ENCODE measurements at places on chromosomes 2 and 18.

- no peak for DNase-seq
These were observed 69.0 kb downstream of the STPG4 start for GRCh38 chr2:47086054-47086471.

DNA sequence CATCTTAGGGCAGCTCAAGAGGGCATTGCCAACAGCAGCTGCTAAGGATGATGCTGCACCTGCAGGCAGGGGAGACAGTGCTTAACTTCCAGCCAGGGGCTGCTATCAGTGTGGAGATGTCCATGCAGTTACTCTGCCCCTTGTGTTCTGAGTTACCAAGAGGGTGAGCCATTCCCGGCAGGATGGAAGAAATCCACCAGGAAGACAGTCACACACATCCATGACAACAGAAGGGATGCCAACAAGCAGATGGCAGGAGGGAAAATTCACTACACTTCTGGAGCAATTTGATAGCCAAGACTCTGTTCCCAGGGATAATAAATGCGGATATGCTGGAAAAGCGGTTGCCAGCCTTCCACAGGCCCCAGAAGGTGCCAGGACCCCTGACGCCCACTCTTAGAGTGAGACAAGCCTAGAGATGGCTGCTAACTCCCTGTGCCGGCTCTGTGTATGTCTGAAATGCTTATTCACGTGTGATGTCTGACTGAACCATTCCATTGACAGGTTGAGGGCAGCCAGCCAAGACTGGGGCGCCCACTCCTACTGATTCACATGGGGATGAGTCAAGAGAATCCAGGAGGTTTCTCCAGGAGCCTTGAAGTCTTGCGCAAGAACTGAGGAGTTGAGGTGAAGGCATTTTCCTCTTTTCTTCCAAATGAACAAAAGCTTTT is 24.5 kb downstream of the LOXHD1 start:
- peak; percentile 89 for DNase-seq

GRCh38 chr18:56358608-56359280 is 279.6 kb downstream of the TXNL1 start:
- DNase-seq = no peak

DNA sequence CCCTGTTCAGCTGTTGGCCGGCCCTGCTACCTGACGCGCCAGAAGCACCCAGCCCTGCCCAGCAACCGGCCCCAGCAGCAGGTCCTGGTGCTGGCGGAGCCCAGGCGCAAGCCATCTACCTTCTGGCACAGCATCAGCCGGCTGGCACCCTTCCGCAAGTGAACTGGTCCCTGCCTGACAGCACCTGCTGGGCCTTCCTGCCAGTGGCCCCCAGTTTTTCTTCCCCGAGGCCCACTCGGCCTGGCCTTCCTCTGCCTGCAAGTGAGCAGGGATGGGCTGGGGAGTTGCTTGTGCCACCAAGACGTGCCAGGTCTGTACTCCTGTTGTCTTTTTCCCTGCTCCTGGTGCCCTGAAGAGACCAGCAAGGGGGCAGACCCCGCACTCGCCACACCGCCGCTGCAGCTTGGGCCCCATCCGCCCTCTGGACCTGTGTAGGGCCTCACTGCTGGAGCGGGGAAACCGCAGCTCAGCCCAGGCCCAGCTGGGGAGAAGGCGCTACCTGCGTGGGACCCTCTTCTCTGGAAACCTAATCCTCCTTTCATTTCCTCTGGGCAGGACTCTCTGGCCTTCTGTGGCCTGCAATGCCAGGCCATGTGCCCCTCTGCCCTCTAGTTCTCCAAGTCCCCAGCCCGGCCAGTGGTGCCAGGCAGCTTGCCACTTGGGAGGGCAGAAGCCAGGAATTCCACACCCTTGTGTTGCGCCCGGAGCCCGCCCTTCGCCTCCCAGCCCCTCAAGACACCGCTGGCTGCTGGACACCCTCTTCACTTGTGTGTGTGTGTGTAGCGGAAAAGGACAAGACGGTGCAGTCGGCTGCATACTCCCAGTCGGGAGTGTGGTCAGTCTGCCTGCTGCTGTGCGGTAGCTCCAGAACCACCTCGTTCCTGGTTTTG is 47.0 kb downstream of the FAM168B start:
- no peak for DNase-seq

- DNase-seq = no peak
These were observed 57.6 kb downstream of the PXDN start for GRCh38 chr2:1686784-1687105.

DNA sequence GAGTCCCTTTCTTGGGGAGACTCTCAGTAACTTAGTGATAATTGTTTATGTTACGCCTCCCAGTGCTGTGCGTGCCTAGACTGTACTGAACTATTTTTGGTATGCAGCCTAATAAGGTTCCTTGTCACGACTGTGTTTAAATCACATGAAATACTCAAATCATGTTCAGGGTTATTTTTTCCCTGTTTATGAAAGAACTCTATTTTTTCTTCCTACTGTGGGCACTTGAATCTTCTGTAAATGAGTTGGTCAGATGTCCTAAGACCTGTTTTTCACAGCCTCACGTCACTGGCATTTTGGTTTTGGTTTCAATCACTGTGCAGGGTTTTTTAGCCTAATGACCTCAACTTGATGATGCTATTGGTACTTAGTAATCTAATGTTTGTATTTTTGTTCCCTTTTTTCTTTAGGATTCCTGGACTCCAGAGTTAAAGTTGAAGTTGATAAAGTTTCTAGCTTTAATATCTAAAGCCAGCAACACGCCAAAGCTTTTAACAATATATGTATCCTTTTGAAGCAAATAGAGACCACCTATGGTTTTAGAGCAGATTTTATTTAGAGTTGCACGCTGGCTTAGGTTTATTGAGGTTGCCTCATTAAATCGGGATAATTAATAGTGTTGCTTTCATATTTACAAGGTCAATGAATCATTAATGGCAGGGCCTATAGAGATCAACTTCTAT is 24.0 kb downstream of the ARMC9 start:
- no peak for DNase-seq
